ENCODE measurements at places on chromosomes 6 and 20.

GRCh38 chr20:39080326-39080725, 118.2 kb downstream of the DHX35 start:
- DNase-seq: no peak

- DNase-seq: no peak
Measured at GRCh38 chr6:11083956-11084355, 9.7 kb upstream of the SMIM13 start.

- no peak for DNase-seq
Measured at GRCh38 chr6:2719093-2719455, 31.6 kb downstream of the MYLK4 start.

DNA sequence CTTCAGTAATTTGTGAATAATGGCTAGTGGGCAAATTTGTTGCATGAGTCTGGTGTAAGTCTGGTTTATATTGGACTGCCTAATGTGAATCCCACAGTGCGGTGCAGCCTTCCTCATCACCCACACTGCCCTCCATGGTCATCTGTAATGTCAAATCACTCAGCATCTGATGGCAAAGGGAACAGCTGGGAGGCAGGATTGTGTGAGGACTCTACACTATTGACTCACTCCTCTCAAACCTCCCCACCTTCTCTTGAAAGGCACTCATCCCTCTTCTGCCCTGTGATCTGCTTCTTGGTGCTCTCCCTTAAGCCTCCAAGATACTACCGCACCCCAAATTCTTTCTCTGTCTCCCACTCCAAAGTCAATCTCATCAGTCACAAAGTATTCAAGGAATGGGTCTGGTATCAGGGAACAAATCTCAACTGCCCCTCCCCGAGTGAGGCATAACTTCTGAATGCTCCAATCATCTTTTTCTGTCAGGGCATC, 146.0 kb upstream of the BEND6 start:
- DNase-seq: peak; percentile 41

- DNase-seq: no peak
Measured at GRCh38 chr6:45813943-45814342, 201.7 kb downstream of the CLIC5 start.

- no peak for DNase-seq
Measured at GRCh38 chr6:106044151-106044550, 42.0 kb upstream of the PRDM1 start.

DNA sequence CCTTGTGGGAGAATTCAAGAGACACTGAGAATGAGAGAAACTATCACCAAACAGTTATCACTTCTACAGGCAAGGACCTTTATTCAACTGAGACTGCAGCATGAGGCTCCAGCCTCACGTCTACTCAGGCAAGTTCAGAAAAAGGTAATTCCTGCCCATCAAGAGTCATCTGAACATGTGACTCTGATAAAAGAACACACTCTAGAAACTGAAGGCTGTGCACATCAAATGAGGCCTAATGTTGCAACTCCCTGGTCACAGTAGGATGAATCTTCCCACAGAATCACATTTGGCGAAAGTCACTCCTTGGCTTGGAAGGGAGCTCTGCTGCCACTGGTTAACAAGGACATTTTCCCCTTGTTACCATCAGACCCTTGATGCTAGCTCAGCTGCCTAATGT, 71.2 kb upstream of the EMILIN3 start:
- DNase-seq: no peak

GRCh38 chr6:56246881-56247653, at the start of gene COL21A1:
Gene COL21A1 (minus strand): TSS chr6:56247580. CDS start chr6:56182618, 64,962 bp downstream.
- DNase-seq: peak; percentile 14

- no peak for DNase-seq
Measured at GRCh38 chr6:88116276-88116675, 49.9 kb downstream of the CNR1 start.

GRCh38 chr6:43433148-43433547, 5.8 kb downstream of the ABCC10 start:
- no peak for DNase-seq

- peak; percentile 80 for DNase-seq
Measured at GRCh38 chr6:30828027-30828962, 56.0 kb upstream of the DDR1 start.

DNA sequence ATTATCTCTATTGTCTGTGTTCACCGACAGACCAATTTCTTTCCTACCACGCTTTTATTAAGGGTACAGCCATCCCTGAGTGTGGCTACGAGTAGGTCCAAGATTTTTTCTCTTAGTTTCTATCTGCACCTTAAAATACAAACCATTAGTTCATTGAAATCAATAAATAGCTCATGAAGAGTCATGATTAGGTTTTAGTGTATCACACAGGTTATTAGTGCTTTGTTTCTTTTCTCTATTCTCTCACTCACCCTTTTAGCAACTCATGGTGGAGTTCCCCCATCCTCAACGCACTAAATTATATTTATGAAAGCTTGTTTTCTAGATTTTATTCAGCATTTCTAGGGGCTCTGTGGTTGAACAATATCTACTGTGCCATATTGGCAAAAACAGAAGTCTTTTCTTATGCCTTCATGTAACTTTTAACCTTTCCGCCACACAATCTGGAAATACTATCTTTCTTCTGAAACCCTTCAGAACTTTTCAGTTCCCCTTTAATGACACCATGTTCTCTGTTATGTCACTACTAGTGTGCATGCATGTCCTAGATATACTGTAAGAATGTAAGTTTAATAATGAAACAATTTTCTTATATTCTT, 128.2 kb upstream of the LAMA2 start:
- DNase-seq: no peak

- DNase-seq: no peak
Measured at GRCh38 chr6:112286010-112286409, 31.6 kb upstream of the LAMA4 start.

GRCh38 chr6:16277101-16277981, 39.0 kb downstream of the GMPR start:
- DNase-seq: peak; percentile 96

GRCh38 chr6:5287205-5287965, 26.1 kb downstream of the FARS2 start:
- DNase-seq: peak; percentile 70

- no peak for DNase-seq
Measured at GRCh38 chr6:120671519-120671918, 662.8 kb downstream of the TBC1D32 start.

DNA sequence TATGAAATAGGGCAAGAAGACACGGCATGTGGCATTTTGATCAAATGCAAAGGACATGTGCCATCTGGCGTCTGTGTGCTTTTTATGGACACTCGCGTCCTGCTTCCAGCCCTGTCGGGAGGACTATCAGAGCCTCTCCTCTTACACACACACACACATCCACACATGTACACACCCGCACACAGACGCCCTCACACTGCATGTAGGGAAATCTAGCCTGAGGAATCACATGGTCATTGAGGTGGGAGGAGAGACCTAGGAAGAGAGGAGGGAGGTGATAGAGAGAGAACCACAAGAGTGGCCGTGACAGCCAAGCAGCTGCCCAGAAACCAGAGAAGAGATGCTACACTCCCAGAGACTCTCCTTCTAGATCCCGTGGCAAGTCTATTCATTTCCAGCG, 105.9 kb upstream of the CDYL start:
- DNase-seq: no peak

GRCh38 chr20:25048519-25048952, 9.4 kb downstream of the ACSS1 start:
- DNase-seq: no peak

DNA sequence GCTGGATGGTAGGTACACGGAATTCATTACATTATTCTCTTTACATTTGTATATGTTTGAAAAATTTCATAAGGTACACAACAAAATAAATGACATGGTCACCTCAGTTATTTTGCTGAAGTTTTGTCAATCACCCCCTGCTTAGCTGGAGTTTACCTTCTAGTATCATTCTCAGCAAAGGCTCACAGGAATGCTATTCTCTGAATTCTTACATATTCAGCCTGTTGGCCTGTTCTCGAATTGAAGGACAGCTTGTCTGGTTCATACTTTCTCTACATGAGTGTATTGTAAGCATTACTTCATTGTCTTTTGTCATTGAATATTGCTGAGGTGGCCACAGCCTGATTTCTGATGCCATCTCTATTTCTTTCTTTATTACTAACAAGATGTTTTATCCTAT, 12.8 kb downstream of the CALHM5 start:
- DNase-seq: no peak

DNA sequence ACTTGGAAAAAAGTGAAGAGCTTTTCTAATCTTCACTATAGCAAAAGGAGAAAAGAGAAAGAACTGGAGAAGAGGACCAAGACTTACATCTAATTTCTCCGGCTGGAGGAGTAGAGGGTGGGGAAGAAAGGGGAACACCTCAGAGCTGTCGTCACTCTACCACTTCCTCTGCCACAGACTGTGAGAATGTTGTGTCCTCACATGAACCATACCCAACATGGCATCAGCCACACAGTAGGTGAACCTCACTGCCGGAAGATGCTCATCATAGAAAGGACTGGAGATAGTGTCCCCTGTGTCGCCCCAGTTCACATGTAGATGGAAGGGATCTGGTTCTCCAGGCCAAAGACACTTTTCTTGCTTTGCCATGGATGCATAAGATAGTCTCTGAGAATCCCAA, 604.4 kb upstream of the NOX3 start:
- no peak for DNase-seq

DNA sequence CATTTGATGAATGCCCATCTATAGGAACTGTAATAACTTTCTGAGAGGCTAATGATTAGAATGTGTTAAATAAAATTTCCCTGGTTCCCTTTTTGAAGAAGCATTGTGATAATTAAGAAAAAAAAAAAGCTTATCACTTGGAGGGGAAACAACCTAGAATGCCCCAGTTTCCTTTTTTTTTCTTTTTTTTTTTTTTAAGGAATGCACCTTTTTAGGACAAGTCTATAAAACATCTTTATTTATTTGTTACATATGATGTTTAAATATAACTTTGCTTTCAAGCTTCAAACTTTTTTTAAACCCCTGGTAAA, 7.3 kb upstream of the MRPS10 start:
- DNase-seq: no peak

GRCh38 chr6:102641426-102641825, 1247.9 kb downstream of the GRIK2 start:
- no peak for DNase-seq

GRCh38 chr6:15626878-15627674, 35.8 kb downstream of the DTNBP1 start:
- no peak for DNase-seq

DNA sequence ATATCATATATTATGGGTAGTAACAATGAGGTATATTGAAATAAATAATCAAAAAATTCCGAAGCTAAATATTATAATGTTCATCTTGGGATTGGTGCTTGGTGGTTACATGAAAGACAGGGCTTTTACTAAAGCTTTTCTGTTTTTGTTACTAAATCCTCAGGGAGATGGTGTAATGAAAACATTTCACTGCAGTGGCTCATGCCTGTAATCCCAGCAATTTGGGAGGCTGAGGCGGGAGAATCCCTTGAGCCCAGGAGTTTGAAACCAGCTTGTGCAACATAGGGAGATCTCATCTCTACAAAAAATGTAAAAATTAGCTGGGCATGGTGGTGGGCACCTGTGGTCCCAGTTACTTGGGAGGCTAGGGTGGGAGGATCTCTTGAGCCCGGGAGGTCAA, 42.9 kb downstream of the AFG1L start:
- no peak for DNase-seq

- DNase-seq: no peak
Measured at GRCh38 chr6:165925474-165926156, 242.0 kb downstream of the TBXT start.

DNA sequence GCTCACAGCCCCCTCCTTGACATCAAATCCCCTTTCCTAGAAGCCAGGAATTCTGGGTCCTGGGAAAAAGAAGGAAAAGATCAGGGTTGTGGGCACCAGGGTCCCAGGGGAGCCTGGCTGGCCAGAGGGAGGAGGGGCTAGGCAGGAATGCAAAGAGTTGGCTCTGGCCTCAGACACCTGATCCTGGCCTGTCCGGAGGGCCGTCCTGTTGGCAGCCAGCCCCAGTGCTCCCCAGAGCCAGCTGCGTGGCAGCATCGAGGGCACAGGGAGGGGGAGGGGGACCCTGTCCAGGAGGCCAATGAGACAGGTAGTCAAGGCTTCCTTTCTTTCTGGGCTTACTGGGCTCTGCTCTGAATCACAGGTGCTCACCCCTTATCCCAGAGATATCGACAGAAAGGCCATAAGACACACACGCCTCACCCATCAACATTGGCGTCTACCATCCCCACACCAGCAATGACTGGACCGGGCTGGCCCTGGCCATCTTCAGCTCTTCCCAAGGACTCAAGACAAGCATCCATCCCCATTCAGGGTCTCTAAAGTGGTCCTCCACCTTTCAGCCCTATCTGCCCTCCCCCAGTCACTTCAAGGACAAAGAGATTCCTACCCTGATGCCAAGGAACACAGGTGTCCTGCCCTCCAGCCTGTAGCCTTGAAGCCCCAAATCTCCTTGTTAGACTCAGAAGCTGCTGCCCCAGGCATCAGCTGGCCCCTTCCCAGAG, 723 bp downstream of the COL11A2 start:
- DNase-seq: no peak

GRCh38 chr6:166488076-166488685, 98.3 kb downstream of the RAMACL start:
- no peak for DNase-seq

- DNase-seq: peak; percentile 42
Measured at GRCh38 chr20:58389324-58389967, 417 bp downstream of the VAPB start.

DNA sequence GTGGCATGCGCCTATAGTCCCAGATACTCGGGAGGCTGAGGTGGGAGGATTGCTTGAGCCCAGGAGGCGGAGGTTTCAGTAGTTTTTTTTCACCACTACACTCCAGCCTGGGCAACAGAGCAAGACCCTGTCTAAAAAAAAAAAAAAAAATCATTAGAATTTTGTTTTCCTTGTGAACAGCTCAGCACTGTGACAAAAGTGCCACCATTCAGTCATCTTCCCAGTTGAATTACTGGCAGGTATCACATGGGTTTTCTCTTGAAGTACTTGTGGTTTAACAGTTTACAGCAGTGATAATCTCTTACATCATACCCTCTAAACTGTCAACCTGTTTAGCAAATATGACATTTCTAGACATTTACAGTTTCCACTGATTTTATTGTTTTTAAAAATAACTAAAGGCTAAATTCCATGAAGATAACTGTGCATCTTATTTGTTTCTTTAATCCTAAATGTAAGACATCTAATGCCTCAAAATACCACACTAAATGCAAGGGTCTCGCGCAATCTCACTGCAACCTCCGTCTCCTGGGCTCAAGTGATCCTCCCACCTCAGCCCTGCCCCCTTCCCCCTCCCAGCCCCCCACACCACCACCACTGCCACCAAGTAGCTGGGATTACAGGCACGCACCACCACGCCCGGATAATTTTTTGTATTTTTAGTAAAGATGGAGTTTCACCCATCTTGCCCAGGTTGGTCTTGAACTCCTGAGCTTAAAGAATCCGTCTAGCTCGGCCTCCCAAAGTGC, 7.0 kb downstream of the TRPC4AP start:
- no peak for DNase-seq

Measured in hepatic stellate cell (primary cell).